CD14-positive monocyte (primary cell): ENCODE measurements at places on chromosomes 13 and 19.

DNA sequence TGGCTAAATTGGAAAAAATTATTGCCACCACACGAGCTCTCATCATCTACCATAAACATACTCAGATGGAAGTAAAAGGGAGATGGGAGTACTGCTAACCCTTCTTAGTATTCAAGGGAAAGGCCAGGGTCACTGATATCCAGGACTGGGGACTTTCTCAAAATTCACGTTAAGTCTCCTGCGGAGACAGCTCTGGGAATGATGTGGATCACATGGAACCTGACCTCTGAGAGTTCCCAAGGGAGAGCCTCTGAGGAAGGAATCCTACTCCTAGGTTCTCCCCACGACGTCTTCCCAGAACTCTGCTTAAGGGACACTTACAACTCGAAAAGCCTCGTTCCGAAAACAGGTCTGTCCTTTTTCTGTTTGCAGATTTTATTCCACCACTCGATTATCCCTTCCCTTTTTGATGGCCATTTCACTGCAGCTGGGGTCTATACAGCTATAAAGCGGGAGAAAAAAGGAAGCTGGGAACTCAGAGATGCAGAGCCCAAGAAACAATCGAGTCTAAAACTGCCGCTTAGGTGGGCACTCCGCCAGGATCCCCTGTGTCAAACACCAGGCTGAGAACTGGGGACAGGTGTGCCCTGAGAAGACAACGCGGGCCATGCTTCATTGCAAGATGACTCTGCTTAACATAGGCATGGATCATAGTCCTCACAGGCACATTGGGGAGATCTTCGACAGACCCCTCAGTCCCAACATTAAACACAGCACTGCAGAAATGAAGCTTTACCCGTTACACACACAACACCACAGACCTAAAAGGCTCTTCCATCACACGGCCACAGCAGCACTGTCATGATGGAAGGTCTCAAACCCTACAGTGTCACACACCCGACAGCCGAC lies 823 bp upstream of the ZNF567 start:
- peak; percentile 1 for DNase-seq

- DNase-seq: no peak
Observed at GRCh38 chr19:46388311-46389095, 24.9 kb downstream of the CCDC8 start.

- no peak for DNase-seq
Observed at GRCh38 chr19:50896591-50897190, 14.5 kb downstream of the KLK4 start.

DNA sequence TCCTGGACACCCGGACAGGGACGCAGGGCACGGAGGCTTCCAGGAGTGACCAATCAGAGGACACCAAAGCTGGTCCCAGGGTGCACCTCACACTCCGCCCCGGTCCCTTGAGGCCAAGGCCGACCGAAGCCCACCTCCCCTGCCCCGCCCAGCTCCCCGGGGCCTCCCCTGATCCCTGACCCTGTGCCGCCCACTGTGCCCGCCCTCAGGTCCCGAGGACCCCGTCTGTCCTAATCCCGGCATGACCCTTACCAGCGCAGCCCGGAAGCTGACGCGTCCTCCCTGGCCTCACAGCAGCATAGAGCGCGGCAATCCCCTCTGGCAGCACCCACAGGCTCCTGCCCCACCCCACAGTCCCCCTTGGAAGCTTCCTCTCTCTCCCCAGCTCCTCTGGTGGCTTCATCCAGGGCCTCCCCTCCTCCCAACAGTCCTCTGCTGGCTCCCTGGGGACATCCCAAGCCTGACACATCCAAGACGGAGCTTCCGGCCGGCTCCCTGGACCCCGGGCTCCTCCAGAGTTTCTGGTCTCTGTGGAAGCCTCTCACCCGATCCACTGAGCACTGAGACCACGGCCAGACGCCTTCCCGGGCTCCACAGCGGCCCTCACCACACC lies 7.4 kb upstream of the CDC34 start:
- no peak for DNase-seq

- no peak for DNase-seq
Observed at GRCh38 chr13:99663185-99663825, 162.0 kb downstream of the TM9SF2 start.

- DNase-seq: no peak
Observed at GRCh38 chr13:93736081-93736480, 509.5 kb downstream of the GPC6 start.

DNA sequence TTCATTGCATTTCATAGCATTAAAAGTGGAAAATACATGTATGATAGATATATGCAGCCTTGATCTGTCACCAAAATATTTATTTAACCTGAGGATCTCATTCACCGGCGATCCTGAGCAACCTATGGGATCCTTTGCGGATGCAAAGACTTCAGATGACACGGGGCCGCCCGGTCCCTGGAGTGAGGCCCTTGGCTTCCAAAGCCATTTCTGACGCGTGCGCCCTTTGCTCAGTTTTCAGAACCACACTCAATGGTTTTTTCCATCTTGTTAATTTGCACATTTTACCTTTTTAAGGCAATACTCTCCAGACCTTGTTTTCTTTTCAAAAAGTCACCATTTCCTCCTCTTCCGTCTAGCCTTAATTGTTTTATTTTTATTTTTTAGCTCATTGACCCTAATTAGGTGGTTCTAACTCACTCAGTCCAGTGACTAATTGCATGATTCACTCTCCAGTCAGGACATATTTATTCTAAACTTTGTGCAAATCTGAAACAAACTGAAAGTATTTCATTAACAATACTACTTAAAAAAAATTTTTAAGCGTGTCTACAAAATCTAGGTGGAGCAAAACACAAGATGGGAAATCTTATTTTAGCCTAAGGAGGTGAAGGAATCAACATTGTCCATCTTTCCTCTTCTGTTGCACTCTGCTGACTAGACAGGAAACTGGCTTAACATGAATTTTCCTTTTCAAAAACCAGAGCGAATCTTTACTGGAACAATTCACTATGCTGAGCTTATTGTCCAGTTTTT lies 47.9 kb downstream of the COL4A1 start:
- no peak for DNase-seq

- no peak for DNase-seq
Observed at GRCh38 chr19:5172859-5173630, 167.6 kb downstream of the PTPRS start.

GRCh38 chr19:46992699-46993535 lies 26.7 kb upstream of the NPAS1 start:
- DNase-seq: no peak

GRCh38 chr13:104530741-104531140 lies 1464.5 kb upstream of the SLC10A2 start:
- DNase-seq: no peak

DNA sequence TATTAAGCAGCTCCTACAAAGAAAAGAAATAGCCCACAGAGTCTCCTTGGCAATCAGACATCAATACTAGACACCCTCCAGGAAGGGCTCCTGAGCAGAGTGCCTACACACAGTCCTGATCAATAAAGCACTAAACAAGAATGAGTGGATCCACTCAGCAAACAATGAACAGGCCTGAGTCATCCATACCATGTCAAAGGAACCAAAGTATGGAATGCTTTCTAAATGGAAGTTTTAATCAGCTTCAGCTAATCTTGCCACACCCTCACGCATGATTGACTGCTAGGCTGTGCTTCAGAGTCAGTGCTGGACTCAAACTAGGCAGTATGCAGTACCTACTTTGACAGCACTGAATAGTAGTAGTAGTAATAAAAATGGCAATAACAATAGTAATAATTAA lies 392.7 kb upstream of the HTR2A start:
- no peak for DNase-seq

DNA sequence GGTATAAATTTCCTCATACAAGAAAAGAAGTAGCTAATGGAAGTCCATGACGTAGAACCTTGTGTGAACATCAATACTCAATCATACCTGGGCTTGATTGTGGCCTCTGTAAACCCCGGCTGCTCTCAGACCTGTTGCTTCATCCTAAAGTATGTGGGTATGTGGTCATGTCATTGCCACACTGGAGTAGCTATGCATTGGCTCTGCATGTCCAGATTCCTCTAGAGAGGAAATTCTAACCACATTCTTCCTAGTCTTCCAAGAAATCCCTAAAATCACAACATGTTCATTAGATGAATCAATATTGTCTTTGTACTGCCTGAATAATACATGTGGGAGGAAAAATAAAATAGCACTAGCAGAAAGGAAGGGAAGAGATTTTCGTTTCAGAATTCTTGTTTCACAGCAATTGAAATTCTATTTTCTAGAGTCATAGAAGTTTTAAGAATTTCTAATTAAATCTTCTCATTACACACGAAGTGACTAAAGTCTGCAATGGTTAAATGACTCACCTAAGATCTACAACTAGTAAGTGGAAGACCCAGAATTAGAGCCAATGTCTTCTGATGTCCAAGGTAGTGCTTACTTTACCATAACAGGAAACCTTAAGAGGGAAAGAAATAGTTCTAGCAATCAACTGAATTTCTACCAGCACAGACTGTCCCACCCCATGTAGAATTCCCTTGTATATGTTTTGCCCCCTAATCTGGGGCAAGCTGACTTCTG lies 28.0 kb downstream of the RXFP2 start:
- DNase-seq: no peak

DNA sequence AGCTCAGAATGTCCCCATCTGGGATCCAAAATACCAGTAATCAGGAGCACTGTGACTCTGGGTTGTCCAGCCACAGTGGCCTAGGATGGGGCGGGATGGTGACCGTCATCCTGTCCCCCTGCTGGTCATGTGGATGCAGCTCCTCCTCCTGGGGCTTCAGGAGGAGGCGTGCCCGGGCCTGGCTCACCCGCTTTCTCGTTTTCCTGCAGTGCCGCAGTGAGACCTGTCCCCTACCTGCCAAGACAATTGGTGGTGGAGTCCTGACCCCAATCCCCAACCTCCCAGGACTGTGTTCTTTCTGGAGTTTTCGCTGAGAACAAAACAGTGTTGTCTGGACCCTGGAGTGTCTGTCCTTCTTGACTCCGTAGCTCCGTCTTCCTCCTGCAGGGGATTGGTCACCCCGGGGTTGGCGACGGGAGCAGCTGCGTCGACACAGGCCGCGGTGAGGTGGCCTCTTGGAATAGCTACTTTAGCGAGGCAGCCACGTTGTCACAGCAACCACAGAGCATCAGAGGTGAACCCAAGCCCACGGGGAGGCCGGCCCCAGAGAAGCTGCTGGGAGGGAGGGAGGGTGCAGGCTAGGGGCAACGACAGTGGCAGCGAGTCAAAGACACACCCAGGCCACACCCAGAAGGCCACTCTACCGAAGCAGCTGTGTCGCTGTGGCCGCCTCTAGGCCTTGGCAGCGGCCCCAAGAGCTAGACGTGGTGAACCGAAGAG lies 10.2 kb upstream of the EMC10 start:
- DNase-seq: no peak

DNA sequence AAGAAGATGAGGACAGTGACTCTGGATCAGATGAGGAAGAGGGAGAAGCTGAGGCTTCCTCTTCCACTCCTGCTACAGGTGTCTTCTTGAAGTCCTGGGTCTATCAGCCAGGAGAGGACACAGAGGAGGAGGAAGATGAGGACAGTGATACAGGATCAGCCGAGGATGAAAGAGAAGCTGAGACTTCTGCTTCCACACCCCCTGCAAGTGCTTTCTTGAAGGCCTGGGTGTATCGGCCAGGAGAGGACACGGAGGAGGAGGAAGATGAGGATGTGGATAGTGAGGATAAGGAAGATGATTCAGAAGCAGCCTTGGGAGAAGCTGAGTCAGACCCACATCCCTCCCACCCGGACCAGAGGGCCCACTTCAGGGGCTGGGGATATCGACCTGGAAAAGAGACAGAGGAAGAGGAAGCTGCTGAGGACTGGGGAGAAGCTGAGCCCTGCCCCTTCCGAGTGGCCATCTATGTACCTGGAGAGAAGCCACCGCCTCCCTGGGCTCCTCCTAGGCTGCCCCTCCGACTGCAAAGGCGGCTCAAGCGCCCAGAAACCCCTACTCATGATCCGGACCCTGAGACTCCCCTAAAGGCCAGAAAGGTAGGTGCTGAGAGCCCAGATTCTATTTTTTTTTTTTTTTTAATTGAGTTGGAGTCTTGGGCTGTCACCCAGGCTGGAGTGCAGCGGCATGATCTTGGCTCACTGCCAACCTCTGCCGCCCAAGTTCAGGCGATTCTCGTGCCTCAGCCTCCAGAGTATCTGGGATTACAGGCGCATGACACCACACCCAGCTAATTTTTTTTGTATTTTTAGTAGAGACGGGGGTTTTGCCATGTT lies 2.3 kb downstream of the PPP1R15A start:
- peak; percentile 82 for DNase-seq

DNA sequence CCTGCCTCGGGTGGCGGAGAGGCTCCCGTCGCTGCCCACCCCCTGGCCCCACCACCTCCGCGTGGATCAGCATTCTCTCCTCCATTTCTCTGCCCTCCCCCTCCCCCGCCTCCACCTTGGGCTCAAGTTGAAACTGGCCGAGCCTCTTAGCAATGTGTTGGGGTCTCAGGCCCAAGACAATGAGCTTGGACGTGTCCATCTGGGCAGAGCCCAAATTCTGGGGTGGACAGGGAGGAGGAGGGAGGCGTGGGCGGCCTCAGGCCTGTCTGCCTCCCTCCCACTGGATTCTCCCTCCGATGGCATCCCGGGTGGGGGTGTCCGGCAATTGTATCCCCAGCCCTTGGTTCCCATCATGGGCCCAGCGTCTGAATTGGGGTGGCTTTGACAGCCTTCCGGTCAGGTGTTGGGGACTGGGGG lies 1.2 kb downstream of the CELF5 start:
- DNase-seq: no peak

DNA sequence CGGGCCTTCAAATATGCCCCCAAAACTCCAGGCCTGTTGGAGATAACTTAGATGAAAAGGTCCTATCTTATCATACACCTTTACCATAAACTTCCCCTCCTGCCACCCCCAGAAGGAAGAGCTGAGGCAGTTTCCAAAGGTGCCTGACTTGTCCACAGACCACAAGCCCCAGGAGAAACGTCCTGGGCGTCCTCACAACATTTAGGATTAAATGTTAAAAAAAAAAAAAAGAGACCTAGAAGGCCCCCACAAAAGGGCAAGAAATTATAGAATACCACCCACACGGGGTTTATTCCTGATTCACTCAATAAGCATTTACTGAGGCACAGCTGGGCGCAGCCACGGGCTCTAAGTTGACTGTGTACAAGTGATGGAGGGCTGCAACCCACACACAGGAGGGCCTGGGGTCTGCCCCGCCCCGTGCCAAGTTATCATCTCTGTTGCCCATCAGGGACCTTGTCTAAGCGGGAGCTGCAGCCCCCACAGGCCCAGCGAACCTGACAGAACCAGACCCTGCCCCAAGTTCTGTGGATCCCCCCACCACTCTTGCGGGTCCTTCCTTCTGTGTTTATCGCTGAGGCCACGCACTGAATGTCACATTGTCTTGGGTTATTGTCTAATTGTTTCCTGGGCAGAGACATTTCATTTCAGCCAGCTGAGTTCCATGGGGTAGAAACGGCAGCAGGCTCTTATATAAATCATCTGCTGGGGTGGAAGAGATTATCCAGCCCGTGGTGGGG lies 83.0 kb upstream of the TM9SF2 start:
- DNase-seq: no peak

GRCh38 chr19:6958791-6959190 lies 62.4 kb downstream of the MBD3L2B start:
- DNase-seq: peak; percentile 59

DNA sequence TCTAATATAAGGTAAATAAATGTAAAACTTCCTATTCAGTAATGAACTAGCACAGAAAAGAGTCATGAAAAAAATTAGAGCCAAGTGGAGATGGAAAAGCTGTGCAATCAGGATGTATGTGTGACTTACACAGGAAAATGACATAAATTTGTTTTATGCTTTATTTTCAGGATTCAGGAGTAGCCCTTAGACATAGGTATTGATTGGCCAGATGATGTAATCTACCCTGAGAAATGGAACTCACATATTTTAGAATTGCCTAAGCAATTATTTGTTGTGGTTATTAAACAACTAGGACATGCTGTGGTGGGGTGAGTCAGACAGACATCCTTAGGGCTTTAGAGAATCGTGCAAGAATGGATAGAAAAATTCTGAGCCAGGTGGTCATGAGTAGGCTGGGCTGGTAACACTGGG lies 110.6 kb downstream of the PCDH9 start:
- DNase-seq: no peak
